ENCODE measurements at places on chromosomes 12 and 14.

DNA sequence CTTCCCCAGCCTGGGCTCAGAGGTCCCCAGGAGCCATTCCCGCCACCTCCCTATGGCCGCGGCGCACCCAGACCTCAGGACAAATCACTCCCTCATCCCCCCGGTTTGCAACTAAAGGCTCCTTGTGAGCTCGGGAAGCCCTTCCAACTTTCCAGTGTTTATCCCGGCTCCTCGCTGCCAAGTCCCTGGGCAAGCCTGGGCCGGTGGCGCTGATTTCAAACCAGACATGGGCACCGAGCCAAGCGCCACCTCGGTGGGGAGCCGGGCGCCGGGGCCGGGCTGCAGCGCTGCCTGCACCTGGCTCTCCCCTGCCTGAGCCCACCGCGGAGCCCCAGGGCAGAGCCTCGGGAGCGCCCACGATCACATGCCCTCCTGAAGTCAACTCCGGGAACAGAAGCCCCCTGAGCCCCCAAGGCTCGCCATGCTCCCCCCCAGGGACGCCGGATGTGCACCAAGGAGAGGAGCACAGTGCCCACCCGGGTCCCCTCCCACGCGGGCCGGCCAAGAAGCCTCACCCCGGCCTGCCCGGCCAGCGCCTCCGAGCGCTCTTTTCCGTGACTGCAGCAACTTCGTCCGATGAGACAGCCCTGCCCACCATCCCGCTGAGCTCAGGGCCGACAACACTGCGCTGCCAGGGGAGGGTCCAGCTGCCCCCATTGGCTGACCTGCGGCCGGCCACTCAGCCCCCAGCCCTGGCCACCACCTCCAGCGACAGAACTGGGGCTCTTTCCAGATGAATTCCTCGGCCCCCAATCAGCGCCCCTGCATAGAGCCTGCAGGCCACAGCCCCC lies 50.0 kb downstream of the NCOR2 start:
- DNase-seq, result no peak

GRCh38 chr12:9701380-9702154 lies 31.3 kb downstream of the CLECL1 start:
- DNase-seq, result no peak

- no peak for DNase-seq
These were observed 51.3 kb upstream of the KCNA1 start for GRCh38 chr12:4858386-4858785.

- no peak for DNase-seq
These were observed 133.5 kb upstream of the KRAS start for GRCh38 chr12:25384038-25384892.

GRCh38 chr12:111942557-111942956 lies 70.4 kb downstream of the TMEM116 start:
- DNase-seq, result no peak

- no peak for DNase-seq
These were observed 278.3 kb downstream of the ADGRD1 start for GRCh38 chr12:131232036-131232435.

GRCh38 chr12:69540987-69541386 lies 44.3 kb upstream of the CCT2 start:
- no peak for DNase-seq

DNA sequence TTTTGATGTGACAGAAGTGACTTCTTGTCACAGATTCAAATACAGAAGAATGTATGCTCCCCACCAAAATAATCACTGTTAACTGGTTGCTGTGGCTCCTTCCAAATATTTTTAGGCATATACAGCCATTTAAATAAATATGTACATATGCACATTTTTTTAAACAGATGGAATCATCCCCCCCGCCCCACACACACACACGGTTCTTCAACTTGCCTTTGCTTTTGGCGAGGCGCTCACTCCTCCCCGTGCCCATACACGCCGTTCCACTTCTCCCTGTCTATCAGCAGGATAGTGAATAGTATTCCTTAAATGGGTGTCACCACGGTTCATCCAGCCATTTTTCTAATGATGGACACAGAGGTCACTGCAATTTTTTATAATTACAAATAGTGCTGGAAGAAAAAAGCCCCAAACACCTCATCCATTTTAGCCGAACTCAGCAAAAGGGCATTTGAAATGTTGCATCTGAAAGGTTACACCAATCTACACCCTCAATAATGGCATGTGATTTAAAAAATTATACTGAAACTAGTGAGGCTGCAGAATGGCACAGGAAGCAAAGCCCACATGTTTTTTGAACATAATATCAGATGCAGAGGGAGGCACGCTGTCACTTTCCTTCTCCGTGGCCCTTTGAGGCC lies 39.2 kb upstream of the MEG3 start:
- DNase-seq, result no peak

DNA sequence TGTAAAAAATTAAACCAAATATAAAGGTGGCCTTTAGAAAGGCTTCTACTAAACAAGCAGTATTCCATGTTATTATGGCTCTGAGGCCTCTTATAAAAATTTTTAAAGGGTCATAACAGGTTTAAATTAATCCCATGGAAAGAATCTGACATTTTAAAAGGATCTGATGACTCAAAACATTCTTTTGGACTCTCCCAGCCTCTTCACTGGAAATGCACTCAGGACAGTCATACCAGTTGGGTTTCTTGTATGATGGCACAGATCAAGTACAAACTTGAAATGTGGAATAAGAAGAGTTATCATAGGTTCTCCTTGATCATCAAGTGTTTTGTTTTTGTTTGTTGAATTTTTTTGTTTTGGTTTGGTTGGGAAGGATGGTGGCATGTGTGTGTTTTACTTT lies 50.8 kb downstream of the PPP2R5E start:
- no peak for DNase-seq

GRCh38 chr12:10941916-10942607 lies 3.0 kb upstream of the TAS2R14 start:
- no peak for DNase-seq

DNA sequence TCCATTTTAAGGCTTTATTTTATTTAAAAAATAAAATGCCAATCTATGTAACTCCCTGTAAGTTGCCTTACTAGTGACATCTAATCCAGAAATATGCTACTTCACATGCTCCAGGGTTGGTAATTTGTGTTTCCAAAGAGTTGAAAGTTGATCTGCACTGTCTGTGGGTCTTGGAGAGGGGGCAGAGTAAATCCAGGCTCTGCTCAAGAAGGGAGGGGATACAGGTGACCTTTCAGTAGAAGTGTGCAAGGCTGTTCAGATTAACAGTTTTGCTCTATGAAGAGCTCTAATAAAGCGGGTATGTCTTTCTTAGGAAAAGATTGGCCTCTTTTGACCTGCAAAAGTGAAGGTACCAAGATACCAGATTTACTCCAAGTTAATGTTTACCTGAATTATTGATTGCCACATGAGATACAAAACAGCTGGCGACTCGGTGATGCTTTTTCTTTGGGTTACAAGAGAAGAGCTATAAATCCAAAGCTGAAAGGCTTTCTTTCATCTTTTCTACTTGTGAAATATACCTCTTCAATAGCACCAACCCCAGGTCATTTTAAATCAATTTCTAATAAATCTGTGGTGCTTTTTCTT lies 75.6 kb upstream of the FLRT2 start:
- DNase-seq, result no peak

GRCh38 chr14:24911324-24912109 lies 138.4 kb downstream of the STXBP6 start:
- no peak for DNase-seq

- no peak for DNase-seq
These were observed 473.1 kb downstream of the ETNK1 start for GRCh38 chr12:23098110-23098509.

DNA sequence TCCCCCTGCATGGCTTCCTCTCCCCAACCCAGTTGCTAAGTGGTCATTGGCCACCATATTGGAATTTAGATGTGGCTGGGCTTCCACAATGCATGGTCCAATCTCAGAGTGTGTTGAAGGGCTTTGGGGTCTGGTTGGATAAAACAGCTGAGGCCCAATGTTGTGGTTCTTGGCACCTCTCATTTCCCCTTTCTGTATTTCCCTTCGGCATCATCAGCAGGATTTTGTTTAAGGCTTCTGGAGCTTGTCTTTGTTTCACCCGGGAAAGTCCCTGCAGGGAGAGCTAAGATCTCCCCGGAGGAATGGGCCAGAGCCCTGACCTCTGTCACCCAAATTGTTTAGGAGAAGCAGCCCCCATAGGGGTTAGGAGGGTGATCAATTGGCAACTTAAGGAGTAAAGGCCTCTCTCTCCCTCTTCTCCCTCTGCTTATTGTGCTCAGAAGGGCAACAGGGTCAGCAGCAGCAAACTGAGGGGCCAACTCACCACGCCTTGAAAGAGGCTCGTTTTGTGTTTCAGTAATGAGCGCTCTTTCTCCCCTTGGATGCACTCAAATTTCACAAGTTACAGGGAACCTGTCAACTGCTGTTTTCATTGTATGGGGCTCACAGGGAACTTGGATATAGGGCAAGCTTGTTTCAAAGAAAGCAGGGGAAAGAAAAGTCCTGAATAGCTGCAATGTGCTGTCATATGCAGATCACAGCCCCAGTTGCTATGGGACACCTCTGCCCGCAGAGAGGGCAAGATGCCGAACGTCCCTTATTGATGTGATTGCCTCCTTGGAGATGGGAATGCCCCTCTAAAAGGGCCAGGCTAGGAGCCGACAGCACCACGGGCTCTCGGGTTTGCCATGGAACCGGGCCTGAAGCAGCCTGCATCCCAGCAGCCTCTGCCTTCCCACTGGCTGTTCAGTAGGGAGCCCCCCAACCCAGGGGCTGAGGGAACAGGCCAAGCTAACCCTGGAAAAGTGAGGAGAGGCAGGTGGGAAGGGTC lies 223.7 kb downstream of the ZFP36L1 start:
- DNase-seq, result no peak
